ENCODE measurements at places on chromosomes 3 and 15.

DNA sequence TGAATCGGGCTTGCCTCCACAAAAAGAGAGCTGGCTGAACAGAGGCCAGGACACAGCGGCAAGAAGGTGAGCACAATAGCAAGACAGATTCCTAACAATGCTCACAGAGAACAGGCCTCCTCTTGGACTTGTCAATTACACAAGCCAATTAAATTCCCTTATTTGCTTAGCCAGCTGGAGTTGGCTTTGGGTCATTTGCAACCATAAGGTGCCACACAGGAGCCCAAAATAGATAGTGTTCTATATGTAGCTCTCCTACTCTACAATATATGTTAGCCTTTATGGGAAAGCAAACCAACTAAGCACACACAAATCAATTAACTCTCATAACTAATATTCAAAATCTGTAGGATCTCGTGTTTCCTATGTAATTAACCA is 335.6 kb downstream of the FOXP1 start:
- DNase-seq = no peak

GRCh38 chr3:152284906-152285305 is 16.2 kb downstream of the MBNL1 start:
- no peak for DNase-seq

DNA sequence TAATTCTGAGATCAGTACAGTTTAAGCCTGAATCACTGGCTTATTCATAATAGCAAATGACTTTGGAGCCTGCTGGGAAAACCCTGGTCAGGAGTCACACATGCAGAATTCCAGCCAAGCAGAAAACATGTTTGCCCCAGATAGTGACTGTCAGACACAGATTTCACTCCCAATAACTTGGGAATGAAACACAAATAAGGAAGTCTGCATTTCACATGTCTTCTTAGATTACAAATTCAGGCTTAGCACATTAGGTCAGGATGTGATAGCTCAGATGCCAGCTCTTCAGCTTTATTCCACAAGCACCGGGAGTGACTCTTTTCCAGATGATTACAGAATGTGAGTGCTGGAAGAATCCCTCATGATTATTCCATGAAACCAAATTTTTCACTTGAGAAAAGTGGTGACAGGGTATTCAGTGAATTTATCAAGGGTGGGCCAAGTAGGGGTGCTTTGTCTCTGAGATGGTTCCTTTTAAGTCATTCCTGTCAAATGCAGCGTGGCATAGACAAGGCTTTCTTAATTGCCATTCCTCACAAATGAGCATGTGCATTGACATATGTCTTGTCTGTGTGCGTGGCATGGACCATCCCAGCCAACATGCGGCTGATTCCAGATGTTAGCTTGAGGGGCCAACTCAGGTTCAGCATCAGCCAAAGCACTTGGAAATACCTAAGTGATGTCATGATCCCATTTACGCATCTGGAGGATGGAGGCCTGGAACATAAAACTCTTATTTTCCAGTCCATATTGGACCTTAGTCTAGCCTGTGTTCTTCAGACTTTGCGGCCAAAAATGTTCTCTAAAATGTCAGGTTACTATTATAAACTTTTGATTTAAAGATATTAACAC is 191.0 kb downstream of the EPHB1 start:
- no peak for DNase-seq

DNA sequence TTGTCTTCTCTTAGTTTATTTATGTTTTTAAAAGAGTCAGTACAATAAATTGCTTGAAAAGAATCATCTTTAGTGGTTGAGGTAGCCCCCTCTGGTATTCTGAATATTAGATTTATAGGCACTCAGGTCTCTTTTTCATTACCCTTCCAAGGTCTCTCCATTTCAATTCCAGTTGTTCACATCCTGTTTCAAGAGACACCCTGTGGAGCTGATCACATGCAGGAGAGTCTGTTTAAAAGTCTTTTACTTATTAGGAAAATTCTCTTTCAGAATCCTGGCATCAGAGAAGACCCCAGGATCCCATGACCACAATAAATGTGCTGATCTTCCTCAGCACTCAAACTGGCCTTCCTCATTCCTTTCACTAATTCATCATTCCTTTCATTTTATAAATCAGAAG is 195.7 kb downstream of the ZIC4 start:
- no peak for DNase-seq

- no peak for DNase-seq
Observed at GRCh38 chr15:38861108-38861507, 296.5 kb upstream of the RASGRP1 start.

- no peak for DNase-seq
Observed at GRCh38 chr3:9700536-9700935, 3.1 kb upstream of the CPNE9 start.

- DNase-seq = no peak
Observed at GRCh38 chr15:98501192-98501591, 147.1 kb upstream of the IGF1R start.

GRCh38 chr15:70761046-70761445 is 2.3 kb downstream of the UACA start:
- DNase-seq = no peak

- no peak for DNase-seq
Observed at GRCh38 chr3:157284688-157285087, 124.7 kb upstream of the CCNL1 start.

- DNase-seq = no peak
Observed at GRCh38 chr15:89999676-90000185, 1.4 kb upstream of the ZNF710 start.
